Activated CD4-positive, alpha-beta memory T cell treated with anti-CD3 and anti-CD28 coated beads for 36 hours (primary cell): ENCODE measurements at places on chromosomes 2 and 18. TPM values are rescaled to one million over a fixed set of nuclear protein-coding genes. Genes with fewer than 3 reads are reported as not detected.

The CIAO1 gene
- total RNA-seq = 86.6 TPM

The STARD6 gene
- total RNA-seq = not detected

The CFAP65 gene
- total RNA-seq = not detected

The CCDC68 gene
- not detected for total RNA-seq

The RAB17 gene
- total RNA-seq = not detected

The CGREF1 gene
- total RNA-seq = 2.7 TPM

DNA sequence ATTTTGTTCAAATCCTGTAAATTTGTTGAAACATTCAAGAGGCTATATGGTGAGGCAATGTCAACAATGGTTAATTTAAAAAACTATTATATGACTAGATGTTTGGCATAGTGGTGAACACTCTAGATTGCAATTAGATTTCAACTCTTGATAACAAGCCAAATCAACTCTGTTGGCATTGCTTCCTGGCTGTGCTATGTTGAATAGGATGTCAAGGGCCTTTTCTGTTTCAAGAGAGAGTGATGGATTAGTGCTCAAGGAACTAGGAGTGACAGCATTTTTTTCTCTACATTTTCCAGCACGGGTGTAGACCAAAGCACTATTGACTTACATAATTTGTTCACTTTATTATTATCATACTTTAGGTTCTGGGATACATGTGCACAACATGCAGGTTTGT lies 172.4 kb upstream of the KCNH7 start:
- no peaks in the 10 kb centered on the region for H3K27me3 ChIP-seq
- H3K27ac ChIP-seq = no peak overlapping the region
- no peak for DNase-seq
- H3K4me1 ChIP-seq = no peaks in the 10 kb centered on the region
- no peaks in the 10 kb centered on the region for H3K36me3 ChIP-seq
- no peak overlapping the region for H3K4me3 ChIP-seq

- no peak overlapping the region for H3K27ac ChIP-seq
- no peak for DNase-seq
- no peaks in the 10 kb centered on the region for H3K27me3 ChIP-seq
- H3K4me3 ChIP-seq = no peak overlapping the region
Measured at GRCh38 chr2:67792191-67792590, 270.6 kb downstream of the C1D start.
